Sigmoid colon (tissue), 7 donors: ENCODE measurements at places on chromosomes 2 and 18. TPM values are rescaled to one million over a fixed set of nuclear protein-coding genes. Genes with fewer than 3 reads are reported as not detected.

- no peaks in the 10 kb centered on the region for H3K36me3 ChIP-seq
- H3K4me3 ChIP-seq, result no peak overlapping the region
- DNase-seq, result no peak
- H3K4me1 ChIP-seq, result no peaks in the 10 kb centered on the region
- no peak overlapping the region for H3K27ac ChIP-seq
Measured at GRCh38 chr2:201520201-201520600, 68.7 kb downstream of the STRADB start.

- no peaks in the 10 kb centered on the region for H3K36me3 ChIP-seq
- H3K4me3 ChIP-seq, result no peak overlapping the region
- no peak overlapping the region for H3K27ac ChIP-seq
Measured at GRCh38 chr2:127606625-127607398, 39.1 kb upstream of the GPR17 start.

GRCh38 chr2:229519655-229520430 lies 194.5 kb downstream of the DNER start:
- H3K27me3 ChIP-seq, result no peaks in the 10 kb centered on the region
- no peak overlapping the region for H3K4me3 ChIP-seq
- DNase-seq, result no peak
- no peaks in the 10 kb centered on the region for H3K36me3 ChIP-seq
- no peak overlapping the region for H3K27ac ChIP-seq
- H3K4me1 ChIP-seq, result no peaks in the 10 kb centered on the region

DNA sequence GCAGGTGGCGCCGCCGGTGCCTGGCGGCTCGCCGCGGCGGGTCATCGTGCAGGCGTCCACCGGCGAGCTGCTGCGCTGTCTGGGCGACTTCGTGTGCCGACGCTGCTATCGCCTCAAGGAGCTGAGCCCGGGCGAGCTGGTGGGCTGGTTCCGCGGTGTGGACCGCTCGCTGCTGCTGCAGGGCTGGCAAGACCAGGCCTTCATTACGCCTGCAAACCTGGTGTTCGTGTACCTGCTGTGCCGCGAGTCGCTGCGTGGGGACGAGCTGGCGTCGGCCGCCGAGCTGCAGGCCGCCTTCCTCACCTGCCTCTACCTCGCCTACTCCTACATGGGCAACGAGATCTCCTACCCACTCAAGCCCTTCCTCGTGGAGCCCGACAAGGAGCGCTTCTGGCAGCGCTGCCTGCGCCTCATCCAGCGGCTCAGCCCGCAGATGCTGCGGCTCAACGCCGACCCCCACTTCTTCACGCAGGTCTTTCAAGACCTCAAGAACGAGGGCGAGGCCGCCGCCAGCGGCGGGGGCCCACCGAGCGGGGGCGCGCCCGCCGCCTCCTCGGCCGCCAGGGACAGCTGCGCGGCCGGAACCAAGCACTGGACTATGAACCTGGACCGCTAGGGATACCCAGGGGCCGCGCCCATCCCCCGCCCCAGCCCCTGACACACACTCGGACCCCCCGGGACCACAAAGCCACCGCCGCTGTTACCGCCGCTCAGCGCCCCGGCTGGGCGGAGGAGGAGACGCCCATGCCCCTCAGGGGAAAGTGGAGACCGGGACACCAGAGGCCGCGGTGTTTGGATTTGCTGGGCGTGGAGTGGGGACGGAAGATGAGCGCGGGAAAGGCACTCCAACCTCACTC lies 1.1 kb downstream of the CDK5R2 start:
- H3K36me3 ChIP-seq, result no peaks in the 10 kb centered on the region
- no peak overlapping the region for H3K4me3 ChIP-seq
- H3K27me3 ChIP-seq, result peaks cover 53% of the 10 kb centered on the region
- H3K27ac ChIP-seq, result no peak overlapping the region

GRCh38 chr18:60145776-60146175 lies 226.8 kb downstream of the MC4R start:
- H3K27me3 ChIP-seq, result no peaks in the 10 kb centered on the region
- no peaks in the 10 kb centered on the region for H3K36me3 ChIP-seq
- H3K27ac ChIP-seq, result no peak overlapping the region
- no peaks in the 10 kb centered on the region for H3K4me1 ChIP-seq
- no peak overlapping the region for H3K4me3 ChIP-seq

GRCh38 chr18:5095239-5095638 lies 101.8 kb downstream of the AKAIN1 start:
- no peak for DNase-seq
- H3K27ac ChIP-seq, result no peak overlapping the region
- H3K27me3 ChIP-seq, result no peaks in the 10 kb centered on the region
- H3K36me3 ChIP-seq, result no peaks in the 10 kb centered on the region
- no peak overlapping the region for H3K4me3 ChIP-seq
- no peaks in the 10 kb centered on the region for H3K4me1 ChIP-seq

- DNase-seq, result no peak
- H3K36me3 ChIP-seq, result no peaks in the 10 kb centered on the region
- H3K27me3 ChIP-seq, result no peaks in the 10 kb centered on the region
- no peak overlapping the region for H3K27ac ChIP-seq
- H3K4me1 ChIP-seq, result no peaks in the 10 kb centered on the region
Measured at GRCh38 chr2:71965530-71965929, 182.1 kb downstream of the CYP26B1 start.

DNA sequence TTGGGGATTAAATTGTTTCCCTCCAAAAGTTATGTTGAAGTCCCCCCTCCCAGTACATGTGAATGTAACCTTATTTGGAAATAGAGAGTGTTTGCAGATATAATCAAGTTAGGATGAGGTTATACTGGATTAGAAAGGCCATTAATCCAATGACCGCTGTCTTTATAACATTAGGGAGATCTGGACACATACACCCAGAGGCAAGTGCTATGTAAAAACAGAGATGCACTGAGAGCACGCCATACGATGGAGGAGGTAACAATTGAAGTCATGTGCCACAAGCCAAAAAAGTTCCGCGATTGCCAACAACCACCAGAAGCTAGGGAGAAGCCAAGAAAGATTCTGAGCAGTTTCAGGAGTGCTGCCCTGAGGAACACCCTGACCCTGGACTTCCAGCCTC lies 153.3 kb downstream of the RNF144A start:
- DNase-seq, result no peak
- no peaks in the 10 kb centered on the region for H3K4me1 ChIP-seq
- no peaks in the 10 kb centered on the region for H3K27me3 ChIP-seq
- no peak overlapping the region for H3K4me3 ChIP-seq
- H3K27ac ChIP-seq, result no peak overlapping the region

DNA sequence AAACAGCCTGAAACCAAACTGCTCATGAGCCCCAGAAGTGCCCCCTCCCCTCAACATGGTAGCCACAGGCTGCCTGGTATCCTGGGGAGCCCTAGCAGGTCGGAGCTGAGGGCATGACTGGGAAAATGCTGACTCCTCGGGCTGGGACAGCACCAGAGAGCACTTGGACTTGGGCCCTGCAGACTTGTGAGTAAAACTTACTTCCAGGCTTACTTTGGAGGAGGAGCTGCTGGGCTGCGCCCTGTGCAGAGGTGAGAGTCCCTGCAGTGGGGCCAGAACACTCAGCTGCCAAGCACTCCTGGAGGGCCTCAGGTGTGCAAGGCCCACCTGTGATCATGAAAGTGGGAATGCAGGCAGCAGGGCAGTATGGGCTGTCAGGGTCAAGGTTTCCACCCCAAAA lies 119.4 kb downstream of the SEPTIN10 start:
- H3K27ac ChIP-seq, result no peak overlapping the region
- H3K4me1 ChIP-seq, result peaks cover 5% of the 10 kb centered on the region
- H3K27me3 ChIP-seq, result no peaks in the 10 kb centered on the region
- H3K36me3 ChIP-seq, result peaks cover 26% of the 10 kb centered on the region

GRCh38 chr2:166961933-166962332 lies 73.7 kb downstream of the XIRP2 start:
- no peak for DNase-seq
- H3K4me3 ChIP-seq, result no peak overlapping the region
- H3K4me1 ChIP-seq, result no peaks in the 10 kb centered on the region
- no peaks in the 10 kb centered on the region for H3K27me3 ChIP-seq

CAPN10 gene
- 33.0 TPM for polyA plus RNA-seq

RTP5 gene
- polyA plus RNA-seq, result not detected

ST8SIA3 gene
- polyA plus RNA-seq, result not detected

PTPRN gene
- polyA plus RNA-seq, result not detected

RNU2-63P gene
- not detected for polyA plus RNA-seq

MAT2A gene
- 52.3 TPM for polyA plus RNA-seq

MRO gene
- 0.46 TPM for polyA plus RNA-seq
